Activated T-cell treated with anti-CD3 and anti-CD28 coated beads for 48 hours (primary cell): ENCODE measurements at places on chromosomes 7 and 10.

GRCh38 chr10:89278034-89278535, 23.8 kb upstream of the IFIT2 start:
- DNase-seq = no peak

GRCh38 chr10:118768041-118768919, 13.5 kb upstream of the CACUL1 start:
- DNase-seq = no peak

DNA sequence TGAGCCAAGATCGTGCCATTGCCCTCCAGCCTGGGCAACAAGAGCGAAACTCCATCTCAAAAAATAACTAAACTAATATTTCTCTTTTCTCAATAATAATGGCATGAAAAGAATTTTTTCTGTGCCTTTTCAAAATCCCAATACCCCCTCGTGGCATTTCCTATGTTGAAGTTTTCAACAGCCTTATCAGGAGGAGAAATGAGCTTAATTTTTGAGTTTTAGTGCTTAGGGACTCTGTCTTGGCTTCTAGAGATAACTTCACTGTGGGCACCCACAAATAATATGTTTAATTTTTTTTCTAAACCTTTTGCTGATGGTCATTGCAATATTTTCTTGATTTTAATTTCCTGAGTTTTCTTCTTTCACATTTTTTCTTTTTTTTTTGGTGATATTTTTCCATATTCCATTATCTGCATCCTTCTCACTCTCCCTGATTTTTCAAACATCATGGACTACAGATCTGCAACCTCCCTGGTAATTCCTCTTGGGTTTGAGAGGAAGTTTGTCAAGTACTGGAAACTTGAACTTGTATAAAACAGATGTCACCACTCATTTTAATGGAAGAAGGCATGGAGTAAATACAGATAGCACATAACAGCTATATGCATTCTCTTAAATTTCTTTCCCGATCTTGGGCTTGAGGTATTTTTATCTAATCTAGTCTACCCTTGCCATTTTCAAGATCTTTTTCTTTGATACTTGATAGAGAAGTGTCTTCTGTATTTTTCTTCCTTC, 84.0 kb downstream of the KAT6B start:
- no peak for DNase-seq

GRCh38 chr10:2047679-2048078, 310.4 kb upstream of the ADARB2 start:
- no peak for DNase-seq

DNA sequence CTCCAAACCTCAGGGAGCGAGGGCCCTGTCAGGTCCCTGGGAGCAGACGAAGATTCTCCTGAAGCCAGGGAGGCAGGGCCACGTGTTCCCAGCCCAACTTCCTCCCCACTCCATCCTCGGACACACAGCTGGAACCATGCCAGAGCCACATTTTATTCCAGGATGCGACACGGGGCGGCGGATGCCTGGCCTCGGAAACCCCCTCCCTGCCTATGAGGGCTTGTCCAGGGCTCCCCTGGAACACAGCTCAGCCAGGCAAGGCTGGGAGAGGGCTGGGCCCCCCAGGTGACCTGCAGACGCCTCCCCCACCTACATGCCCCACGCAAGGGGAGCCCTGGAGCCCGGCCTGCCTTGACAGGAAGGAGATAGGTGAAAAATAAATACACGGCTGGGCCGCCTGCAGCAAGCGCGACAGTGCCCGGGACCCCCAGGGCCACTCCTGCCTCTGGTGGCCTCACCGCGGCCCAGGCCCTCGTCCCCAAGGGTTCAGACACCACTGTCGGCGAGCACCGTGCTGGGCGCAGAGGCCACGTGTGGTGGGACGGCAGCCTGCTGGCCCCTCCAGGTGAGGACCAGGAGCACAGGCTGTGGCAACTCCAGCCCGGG, 21.5 kb downstream of the GET4 start:
- no peak for DNase-seq

GRCh38 chr10:60990663-60991062, 46.7 kb upstream of the RHOBTB1 start:
- DNase-seq = no peak

DNA sequence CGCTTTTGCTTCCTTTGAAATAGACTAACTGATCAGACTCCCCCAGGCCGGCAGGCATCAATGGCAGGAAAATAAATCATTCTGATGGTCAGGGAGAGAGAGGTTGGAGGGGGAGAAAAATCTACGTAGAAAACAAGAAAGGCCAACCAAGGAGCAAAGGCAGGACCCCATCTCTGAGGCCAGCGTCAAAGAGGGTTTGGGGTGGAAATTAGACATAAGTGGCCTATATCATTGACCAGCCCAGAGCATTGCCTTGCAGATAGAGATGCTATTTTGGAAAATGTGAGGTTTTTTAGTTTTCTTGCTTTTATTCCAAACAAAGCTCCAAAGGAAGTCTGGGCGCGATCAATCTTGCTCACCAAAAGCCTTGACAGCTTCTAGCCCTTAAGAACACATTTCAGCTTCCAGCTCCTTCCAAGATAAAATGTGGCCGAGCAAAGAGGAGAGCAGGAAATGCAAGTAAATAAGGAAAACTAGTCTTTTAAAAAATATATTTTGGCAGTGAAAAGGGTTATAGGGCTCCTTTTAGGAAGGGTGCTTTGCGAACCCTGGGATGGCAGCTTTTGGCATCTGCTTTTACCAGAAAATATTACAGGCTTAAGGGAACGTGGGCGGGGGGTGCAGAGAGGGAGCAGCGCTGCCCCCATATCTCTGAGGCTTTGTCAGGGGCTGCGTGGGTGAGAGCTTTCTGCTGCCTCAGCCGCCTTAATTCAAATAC, 2.0 kb upstream of the HOXA2 start:
- DNase-seq = no peak
